ENCODE measurements at places on chromosomes 13 and 19.

DNA sequence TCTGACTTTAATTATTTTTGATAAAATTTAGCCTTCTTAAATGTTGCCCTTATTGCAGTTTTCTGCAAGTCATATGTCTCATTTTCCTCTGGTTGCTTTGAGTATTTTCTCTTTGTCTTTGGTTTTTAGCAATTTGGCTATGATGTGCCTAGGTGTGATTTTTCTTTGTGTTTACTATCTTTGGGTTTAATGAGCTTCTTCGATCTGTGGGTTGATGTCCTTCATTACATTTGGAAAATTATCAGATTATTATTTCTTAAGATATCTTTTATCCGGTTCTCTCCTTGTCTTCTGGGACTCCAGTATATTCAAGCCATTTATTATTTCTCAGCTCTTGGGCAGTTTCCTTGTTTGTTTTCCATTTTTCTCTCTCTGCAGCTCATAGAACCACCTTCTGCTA is 39.0 kb downstream of the WASF3 start:
- DNase-seq = no peak

DNA sequence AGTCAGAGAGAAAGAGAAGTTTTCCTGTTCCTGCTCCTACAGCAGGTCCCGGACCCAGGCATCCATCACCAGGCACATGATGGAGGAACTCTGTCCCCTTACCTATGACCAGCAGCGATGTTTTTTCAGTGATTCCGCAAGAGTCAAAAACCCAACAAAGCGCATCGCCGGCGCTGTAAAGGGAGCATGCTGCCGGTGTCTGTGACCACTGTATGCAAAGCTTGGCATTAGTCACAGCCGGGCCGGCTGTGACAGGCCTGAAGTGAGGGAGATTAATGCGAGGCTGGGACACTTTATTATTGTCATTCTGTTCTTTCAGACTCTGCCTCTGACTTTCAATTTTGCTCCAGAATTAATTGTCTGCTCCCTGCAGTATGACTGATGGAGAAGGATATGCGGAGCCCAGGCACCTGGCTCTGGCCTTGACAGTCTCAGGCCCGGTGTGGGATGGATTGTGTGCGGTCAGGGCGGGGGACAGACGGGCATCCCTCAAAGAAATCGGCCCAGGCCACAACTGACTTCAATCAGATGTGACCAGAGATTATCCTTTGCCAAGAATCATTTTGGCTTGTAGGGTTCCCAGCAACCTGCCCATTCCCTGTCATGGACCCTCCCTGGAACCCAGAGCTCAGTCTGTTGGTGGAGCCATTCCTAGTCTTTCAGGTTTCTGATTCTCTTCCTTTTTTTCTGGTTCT is 462.0 kb upstream of the ZNF507 start:
- no peak for DNase-seq

- DNase-seq = no peak
Observed at GRCh38 chr13:36712770-36713169, 39.0 kb downstream of the SERTM1 start.

GRCh38 chr13:112465251-112466131 is 89.3 kb downstream of the SPACA7 start:
- DNase-seq = no peak

DNA sequence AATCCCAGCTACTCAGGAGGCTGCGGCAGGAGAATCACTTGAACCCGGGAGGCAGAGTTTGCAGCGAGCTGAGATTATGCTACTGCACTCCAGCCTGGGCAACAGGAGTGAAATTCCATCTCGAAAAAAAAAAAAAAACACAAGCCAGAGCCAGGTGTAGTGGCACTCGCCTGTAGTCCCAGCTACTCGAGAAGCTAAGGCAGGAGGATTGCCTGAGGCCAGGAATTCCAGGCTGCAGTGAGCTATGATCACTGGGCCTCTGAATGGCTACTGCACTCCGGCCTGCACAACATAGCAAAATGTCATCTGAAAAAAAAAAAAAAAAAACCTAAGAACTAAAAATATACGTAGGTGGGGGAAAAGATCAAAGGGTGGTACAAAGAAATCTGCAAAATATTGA is 19.4 kb downstream of the EPS15L1 start:
- no peak for DNase-seq

DNA sequence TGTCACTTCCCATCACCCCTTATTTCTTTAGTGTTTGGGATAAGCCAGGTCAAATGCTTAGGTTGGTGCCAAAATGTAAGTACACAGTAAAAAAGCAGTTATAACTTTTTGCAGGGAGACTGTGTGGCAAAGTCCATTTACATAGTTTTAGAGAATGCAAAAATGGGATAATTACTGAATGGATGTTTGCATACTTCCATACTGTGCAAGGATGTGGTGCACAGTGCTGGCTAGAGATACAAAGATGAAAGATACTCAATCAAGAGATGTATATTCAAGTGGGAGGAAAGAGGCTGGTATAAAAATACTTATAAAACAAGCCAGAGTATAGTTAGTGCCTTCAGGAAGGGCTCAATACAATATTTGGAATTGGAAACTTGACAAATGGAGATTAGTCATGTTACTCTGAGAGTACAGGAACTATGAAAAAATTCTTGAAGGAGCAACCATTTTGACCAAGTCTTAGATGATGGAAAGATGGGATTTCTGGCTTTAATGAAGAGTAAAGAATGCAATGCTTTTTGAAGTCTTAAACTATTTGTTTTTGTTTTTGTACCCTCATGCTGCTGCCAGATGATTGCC is 8.0 kb downstream of the PDS5B start:
- DNase-seq = no peak

GRCh38 chr13:97322740-97323342 is 100.7 kb downstream of the MBNL2 start:
- DNase-seq = no peak

GRCh38 chr13:27353166-27353583 is 71.2 kb upstream of the GTF3A start:
- DNase-seq = no peak

- no peak for DNase-seq
Observed at GRCh38 chr13:100473501-100474044, 115.0 kb downstream of the GGACT start.

DNA sequence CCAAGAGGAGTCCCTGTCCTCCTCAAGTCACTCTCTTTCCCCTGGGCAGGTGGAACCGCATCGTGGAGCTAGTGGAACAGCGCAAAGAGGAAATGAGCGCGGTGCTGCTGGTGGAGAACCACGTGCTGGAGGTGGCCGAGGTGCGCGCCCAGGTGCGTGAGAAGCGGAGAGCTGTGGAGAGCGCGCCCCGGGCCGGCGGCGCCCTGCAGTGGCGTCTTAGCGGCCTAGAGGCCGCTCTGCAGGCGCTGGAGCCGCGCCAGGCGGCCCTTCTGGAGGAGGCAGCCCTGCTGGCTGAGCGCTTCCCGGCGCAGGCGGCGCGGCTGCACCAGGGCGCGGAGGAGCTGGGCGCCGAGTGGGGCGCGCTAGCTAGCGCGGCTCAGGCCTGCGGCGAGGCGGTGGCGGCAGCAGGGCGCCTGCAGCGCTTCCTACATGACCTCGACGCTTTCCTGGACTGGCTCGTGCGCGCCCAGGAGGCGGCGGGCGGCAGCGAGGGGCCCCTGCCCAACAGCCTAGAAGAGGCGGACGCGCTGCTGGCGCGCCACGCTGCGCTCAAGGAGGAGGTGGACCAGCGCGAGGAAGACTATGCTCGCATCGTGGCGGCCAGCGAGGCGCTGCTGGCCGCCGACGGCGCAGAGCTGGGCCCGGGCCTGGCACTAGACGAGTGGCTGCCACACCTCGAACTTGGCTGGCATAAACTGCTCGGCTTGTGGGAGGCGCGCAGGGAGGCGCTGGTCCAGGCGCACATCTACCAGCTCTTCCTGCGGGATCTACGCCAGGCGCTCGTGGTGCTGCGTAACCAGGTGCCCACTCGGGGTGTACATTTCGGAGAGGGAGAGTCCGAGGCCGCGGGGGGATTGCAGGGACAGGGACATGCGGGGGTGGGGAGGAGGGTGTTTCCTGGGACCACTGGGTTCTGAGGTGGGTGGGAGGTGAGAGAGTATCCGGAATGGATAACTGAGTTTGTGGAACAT is 52.8 kb downstream of the SPTBN4 start:
- no peak for DNase-seq

- DNase-seq = no peak
Observed at GRCh38 chr19:41096353-41096752, 8.1 kb downstream of the CYP2A13 start.

GRCh38 chr13:21321269-21321668 is 137.8 kb downstream of the ZDHHC20 start:
- DNase-seq = no peak

DNA sequence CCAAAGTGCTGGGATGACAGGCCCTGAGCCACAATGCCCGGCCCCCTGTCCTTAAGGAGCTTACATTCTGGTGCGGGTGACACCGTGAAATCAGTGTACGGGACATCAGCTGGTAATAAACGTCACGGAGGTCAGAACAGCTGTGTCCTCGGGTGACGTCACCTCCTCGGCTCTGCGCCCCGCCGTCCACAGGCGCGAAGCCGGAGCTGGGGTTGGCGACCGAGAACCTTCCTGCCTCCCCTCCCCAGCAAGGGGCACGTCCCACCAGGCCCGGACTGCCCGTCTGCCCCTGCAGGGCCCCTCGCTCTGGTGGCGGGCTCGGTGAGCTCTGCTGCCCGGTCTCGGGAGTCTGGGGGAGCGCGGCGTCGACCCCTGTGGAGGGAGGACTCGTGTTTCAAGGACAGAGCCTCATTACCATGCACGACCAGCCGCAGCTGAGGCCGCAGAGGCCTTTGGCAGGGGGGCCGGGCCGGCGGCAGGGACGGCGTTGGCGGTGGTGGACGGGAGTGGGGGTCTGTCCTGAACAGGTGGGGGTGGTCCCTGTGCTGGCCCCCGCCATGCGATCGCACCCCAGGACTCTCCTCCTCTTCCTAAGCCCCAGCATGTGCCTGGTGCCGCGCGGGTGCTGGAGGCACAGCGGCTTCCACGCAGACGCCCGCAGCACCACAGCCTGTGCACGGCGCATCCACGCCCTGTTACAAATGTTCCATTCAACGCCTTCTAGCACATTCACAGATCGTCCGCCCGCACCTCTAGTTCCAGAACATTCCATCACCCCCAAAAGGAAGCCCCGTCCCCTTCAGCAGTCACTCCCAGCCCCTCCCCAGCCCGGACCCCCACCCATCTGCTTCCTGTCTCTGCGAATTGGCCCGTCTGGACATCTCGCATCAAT is 5.4 kb downstream of the LINGO3 start:
- no peak for DNase-seq

- DNase-seq = no peak
Observed at GRCh38 chr13:109744512-109745051, 41.8 kb downstream of the IRS2 start.

DNA sequence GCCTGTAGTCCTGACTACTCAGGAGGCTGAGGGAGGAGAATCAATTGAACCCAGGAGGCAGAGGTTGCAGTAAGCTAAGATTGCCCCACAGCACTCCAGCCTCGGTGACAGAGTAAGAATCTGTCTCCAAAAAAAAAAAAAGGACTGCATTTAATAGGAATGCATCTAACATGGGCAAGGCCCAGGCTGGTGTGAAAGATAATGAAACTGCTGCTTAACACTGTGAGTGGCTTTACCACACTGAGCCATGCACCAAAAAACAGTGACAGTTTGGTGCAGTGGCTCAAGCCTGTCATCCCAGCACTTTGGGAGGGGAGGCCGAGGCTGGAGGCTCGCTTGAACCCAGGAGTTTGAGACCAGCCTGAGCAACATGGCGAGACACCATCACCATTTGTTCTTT is 8.6 kb downstream of the GTF2F1 start:
- no peak for DNase-seq

- DNase-seq = no peak
Observed at GRCh38 chr19:4516199-4516938, 1.9 kb downstream of the PLIN4 start.

All from cortex of kidney (tissue), 1 donor.